ENCODE measurements at places on chromosomes 2 and 18.

DNA sequence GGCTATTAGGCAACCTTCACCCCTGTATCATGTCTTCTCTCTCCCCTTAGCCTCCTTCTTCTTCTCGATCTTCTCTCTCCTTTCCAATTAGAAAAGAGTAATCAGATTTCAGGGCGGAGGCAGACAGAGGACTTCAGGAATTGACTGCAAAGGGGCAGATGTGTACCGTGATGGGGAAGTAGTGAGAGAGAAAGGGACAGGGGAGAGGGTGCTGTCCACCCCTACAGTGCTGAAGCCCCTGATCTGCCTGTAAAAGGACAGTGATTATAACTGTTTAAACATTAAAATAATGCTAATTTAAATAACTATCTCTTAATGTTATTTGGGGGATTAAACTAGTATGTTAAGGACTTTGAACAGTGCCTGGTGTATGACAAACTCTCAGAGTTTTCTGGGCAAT lies 178.5 kb downstream of the ACTR3 start:
- peak; percentile 24 for DNase-seq

DNA sequence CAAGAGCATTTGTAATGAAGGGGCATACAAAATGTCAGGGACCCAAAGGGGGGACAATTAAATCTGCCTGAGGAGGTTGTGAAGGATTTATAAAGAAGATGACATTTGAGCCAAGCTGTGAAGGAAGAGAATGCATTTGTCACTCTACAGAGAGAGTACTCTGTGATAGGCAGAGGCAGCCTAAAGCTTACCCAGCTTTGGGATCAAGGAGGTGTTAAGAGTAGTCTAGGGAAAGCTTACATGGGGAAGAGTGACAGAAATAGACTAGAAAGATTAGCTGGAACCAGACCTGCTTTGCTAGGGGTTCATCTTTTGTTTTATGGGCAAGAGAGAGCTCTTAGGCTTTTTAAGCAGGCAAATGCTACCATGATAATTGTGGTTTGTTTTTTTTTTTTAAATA lies 169.1 kb upstream of the CYP26B1 start:
- no peak for DNase-seq

DNA sequence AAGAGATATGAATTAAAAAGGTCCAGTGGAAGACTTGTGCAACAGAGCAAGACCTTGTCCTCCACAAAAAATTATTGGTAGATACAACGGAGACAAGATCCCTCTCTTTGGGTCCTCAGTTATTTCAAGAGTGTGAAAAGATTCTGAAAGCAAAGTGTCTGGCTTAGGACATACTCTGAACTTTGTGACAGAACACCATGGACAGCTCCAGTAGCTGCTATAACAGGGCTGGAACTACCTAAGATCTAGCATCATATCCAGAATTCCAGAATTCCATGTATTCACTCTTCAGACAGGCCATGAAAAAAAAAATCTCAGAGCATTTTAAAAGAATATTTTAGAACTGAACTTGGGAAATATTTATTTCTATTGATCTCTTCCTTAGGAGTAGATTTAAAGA lies 74.8 kb upstream of the ZBTB14 start:
- no peak for DNase-seq

DNA sequence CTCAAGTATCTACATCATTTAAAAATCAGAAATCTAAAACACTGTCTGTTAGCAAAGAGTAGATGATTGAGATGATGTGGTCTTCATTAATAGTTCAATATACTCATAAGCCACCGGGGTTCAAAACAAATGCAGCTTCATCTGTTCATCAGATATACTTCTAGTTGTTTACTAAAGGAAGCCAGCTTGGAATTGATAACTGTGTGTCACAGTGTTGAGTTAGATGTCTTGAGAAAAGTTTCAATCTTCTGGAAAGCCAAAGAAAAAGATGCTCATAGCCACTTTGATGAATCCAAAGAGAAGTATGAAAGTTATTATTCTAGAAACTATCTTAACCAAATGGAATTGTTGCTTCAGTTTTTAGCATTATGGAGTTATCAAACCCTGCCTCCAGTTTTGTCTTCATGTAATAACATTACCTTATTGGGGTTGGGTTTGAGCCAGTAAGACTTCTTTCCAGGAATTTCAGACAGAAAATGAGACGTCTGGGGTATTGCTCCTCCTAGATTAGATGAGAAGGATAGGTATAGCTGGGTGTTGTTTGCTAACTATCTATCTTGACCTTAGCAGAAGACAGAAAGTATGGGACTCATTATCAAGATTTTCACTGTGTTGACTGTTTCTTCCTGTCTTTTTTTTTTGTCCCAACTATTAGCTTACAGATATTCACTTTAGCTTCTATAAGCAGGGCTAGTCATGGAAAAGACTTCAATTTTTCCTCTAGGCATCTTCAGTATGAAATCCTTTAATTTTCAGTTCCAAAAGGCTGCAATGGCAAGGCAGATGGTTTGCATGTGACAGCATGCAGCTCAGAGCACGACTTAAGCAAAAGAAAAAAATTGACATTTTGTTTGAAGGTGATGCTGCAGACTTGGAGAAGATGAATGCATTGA lies 66.5 kb downstream of the LNPK start:
- DNase-seq, result no peak
